ENCODE measurements at places on chromosomes 2 and 18.

DNA sequence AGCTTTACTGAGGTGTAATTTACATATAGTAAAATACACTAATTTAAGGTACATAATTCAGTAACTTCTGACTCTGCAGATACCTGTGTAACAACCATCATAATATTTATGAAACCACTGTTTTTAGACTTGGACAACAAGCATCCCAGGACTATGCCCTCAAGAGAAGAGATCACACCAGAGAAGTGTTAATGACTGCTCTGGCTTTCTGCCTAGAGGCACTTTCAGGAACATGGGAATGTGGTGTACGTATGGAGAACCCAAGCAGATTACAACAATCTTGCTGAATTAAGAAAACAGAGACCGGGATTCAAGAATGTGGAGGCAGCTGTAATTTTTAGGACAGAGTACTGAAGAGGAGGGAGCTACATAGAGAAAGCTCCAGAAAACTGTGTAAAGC lies 475.2 kb downstream of the LPIN1 start:
- no peaks in the 10 kb centered on the region for H3K27me3 ChIP-seq
- DNase-seq, result no peak
- no peaks in the 10 kb centered on the region for H3K4me1 ChIP-seq
- H3K27ac ChIP-seq, result no peak overlapping the region

- no peak for DNase-seq
- H3K27ac ChIP-seq, result no peak overlapping the region
- no peaks in the 10 kb centered on the region for H3K36me3 ChIP-seq
- no peak overlapping the region for H3K4me3 ChIP-seq
- peaks cover 29% of the 10 kb centered on the region for H3K27me3 ChIP-seq
- no peaks in the 10 kb centered on the region for H3K4me1 ChIP-seq
Observed at GRCh38 chr2:174280596-174280995, 32.3 kb upstream of the OLA1 start.

DNA sequence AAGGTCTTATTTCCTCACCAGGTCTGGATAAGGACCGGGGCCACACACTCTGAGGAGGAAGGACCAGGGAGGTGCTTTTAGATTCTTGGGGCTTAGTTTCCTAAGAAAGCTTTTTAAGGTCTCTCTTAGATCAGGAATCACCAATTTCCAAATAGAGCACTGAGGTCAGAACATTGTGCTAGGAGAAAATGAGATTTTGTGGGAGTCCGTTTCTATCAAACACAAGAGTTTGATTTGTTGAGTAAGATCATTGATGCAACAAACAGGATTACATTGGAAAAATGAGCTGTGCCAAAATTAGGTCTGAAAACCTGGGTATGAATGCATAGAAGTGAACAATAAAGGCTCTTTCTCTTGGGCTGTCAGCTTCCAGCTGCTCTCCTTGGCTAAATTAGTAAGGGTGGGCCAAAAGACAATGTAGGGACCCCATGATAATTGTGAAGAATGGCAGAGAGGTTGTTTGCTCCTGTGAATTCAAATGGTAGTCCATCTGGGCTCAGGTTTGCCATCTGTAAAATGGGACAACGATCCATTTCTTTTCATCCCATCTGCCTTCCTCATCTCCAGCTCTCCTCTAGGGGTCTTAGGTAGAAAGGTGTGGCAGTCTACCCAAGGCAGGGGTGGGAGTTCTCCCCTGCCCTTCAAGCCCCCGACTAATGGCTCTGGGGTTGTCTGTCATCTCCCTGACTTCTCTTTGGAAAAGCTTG lies 20.0 kb downstream of the IGFBP2 start:
- no peaks in the 10 kb centered on the region for H3K36me3 ChIP-seq
- H3K4me3 ChIP-seq, result no peak overlapping the region
- no peak overlapping the region for H3K27ac ChIP-seq
- H3K27me3 ChIP-seq, result no peaks in the 10 kb centered on the region
- peaks cover 4% of the 10 kb centered on the region for H3K4me1 ChIP-seq

- H3K4me3 ChIP-seq, result no peak overlapping the region
- no peak for DNase-seq
- peaks cover 37% of the 10 kb centered on the region for H3K4me1 ChIP-seq
- no peak overlapping the region for H3K27ac ChIP-seq
- no peaks in the 10 kb centered on the region for H3K27me3 ChIP-seq
Observed at GRCh38 chr18:36051760-36052159, 15.6 kb downstream of the RPRD1A start.

DNA sequence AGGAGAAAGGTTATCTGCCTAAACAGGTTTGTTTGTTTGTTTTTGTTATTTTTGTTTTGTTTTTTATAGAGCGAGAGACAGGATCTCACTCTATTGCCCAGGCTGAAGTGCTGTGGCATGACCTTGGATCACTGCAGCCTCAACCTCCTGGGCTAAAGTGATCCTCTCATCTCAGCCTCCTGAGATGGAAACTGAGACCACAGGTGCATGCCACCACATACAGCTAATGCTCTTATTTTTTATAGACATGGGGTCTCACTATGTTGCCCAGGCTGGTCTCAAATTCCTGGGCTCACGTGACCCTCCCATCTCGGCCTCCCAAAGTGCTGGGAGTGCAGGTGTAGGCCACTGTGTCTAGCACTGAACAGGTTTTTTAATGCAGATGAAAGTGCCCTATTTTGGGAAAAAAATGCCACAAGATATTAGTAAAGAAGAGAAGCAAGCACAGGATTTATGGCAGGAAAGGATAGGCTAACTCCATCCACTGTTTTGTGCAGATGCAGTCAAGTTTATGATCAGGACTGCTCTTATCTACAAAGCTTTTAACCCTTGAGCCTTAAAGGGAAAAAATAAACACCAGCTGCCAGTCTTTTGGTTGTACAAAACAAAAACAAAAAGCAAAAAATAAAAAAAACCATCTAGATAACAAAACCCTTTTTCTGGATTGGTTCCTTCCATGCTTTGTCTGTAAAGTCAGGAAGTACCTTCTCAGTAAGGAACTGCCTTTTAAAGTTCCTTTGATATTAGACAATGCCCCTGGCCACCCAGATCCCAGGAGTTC lies 29.4 kb downstream of the MAP4K3 start:
- no peak overlapping the region for H3K4me3 ChIP-seq
- H3K4me1 ChIP-seq, result peaks cover 69% of the 10 kb centered on the region
- H3K27me3 ChIP-seq, result no peaks in the 10 kb centered on the region
- H3K36me3 ChIP-seq, result no peaks in the 10 kb centered on the region
- H3K27ac ChIP-seq, result no peak overlapping the region
- DNase-seq, result no peak

DNA sequence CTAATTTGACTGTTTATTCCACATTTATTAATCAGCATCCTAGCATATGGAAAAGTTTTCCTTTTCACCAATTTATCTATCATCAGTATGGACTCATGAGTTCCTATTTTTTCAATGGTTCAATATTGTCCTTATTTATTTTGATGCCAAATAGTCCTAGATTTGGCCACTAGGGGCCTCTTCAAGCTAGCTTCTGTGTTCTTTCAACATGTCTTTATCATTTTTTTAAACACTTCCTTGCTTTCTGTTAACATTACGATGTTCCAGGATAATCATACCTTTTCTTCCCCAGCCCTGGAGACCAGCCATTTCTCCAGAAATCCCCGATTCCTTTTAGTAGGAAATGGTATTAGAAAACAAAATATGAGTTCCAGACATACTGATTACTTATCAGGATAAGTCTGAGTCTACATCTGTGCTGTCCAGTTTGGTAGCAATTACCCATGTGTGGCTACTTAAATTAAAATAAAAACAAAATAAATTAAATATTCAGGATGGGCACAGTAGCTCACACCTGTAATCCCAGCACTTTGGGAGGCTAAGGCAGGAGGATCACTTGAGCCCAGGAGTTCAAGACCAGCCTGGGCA lies 70.6 kb downstream of the RPE start:
- DNase-seq, result no peak
- H3K36me3 ChIP-seq, result no peaks in the 10 kb centered on the region
- no peak overlapping the region for H3K27ac ChIP-seq
- H3K4me1 ChIP-seq, result no peaks in the 10 kb centered on the region

GRCh38 chr2:112195167-112195766 lies 57.1 kb downstream of the FBLN7 start:
- no peak overlapping the region for H3K4me3 ChIP-seq
- DNase-seq, result no peak
- peaks cover 36% of the 10 kb centered on the region for H3K4me1 ChIP-seq
- H3K36me3 ChIP-seq, result peaks cover 4% of the 10 kb centered on the region
